ENCODE measurements at places on chromosomes 2 and 18.

DNA sequence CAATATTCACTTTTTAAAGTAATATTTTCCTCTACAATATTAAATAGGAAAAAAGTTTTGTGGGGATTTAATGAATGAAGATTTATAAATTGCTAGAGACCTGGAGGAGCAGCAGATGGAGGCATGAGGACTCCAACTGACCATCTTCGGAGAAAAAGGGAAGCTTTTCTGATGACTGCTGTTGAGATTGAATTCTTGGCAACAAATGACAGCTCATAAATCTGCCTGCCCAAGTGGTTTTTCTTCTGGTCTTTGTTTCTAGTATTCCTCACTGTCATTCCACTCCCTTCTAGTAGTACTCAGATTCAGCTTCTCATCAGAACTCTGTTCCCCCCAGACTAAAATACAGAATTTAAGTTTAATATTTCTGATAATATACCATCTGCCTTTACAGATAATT lies 157.0 kb downstream of the EML6 start:
- no peak for DNase-seq

DNA sequence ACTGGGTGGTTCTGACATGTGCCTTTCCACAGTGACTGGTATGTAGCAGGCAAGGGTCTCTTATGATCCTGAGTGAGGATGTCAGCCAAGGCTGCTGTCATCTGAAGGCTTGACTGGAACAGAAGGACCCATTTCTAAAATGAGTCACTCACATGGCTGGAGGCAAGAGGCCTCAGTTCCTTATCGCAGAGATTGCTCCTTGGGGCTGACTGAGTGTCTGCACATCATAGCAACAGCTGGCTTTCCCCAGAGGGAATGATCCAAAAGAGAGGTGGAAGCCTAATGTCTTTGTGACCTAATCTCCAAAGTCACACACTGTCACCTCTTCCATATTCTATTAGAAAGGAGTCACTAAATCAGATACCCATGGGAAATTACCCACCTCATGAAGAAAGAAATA lies 114.0 kb downstream of the NEDD4L start:
- no peak for DNase-seq

GRCh38 chr2:65199166-65199565 lies 28.5 kb upstream of the ACTR2 start:
- no peak for DNase-seq

DNA sequence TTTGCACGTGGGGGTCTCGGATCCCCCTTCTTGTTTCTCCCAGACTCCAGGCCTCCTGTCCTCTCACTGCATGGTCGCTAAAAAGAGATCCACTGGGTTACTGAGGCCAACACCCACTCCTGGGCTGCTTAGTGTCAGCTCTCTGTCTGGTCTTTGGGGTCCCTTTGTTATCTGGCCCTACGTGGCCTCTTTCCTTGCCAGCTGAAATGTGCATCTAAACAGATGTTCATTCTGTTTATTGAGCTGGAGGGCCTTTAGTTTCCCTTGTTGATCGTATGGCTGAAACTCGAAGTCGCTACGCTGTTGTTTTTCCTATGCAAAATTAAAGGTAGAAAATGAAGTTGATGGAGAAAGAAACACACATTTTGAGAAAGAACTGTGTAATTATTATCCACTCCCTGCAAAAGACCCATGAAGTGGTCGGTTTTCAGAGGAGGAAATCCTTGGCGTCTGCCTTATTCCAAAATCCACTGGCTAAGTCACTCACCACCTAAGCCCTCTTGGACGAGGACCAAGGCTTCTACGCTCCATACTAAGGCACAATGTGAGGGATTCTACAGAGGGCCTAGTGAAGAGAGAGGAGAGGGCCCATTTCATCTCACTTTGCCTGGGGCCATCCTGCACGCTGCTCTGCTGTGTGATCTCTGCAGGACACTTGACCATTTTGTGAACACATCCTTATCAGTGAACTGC lies 105.3 kb downstream of the GLI2 start:
- DNase-seq: no peak

DNA sequence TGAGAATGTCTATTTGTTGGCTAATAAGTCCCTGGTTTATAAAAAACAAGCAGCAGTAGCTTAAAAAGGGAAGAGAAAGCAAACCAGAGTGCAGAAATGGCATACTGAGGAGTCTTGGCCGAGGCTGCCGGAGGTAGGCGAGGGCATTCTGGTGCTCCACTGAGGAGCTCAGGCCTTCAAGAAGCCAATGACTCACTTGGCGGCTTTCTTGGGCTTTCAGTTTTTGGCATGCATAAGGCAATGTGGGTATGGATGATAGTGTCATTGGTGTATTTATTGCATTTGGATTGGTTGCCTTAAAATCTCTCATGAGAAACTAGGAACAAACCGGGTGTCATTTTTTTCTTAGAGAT lies 119.6 kb upstream of the ARL5A start:
- no peak for DNase-seq

DNA sequence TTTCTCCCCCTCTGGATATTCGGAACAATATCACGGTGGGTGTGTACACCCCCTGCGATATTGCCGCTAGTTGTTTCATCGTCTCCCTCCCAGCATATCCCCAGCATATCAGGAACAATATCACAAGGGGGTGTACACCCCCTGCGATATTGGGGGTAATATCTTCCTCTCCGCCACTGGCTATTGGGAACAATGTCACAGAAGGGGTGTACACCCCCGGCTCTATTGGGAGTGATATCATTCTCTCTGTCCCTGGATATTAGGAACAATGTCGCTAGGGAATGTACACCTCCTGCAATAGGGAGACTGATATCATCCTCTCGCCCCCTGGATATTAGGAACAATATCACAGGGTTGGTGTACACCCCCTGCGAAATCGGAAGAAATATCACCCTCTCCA lies 1932.0 kb downstream of the SUCLG1 start:
- DNase-seq: no peak

GRCh38 chr2:68627615-68628014 lies 15.8 kb upstream of the PROKR1 start:
- DNase-seq: no peak

GRCh38 chr2:205571360-205571959 lies 110.8 kb upstream of the NRP2 start:
- no peak for DNase-seq

GRCh38 chr2:28155086-28155485 lies 237.6 kb upstream of the FOSL2 start:
- no peak for DNase-seq

- no peak for DNase-seq
Measured at GRCh38 chr2:176826984-176827668, 385.5 kb upstream of the HNRNPA3 start.

- DNase-seq: no peak
Measured at GRCh38 chr2:106614511-106615291, 127.5 kb downstream of the CD8B2 start.
